Pulmonary artery endothelial cell (primary cell): ENCODE measurements at places on chromosomes 12 and 14. TPM values are rescaled to one million over a fixed set of nuclear protein-coding genes. Genes with fewer than 3 reads are reported as not detected.

DNA sequence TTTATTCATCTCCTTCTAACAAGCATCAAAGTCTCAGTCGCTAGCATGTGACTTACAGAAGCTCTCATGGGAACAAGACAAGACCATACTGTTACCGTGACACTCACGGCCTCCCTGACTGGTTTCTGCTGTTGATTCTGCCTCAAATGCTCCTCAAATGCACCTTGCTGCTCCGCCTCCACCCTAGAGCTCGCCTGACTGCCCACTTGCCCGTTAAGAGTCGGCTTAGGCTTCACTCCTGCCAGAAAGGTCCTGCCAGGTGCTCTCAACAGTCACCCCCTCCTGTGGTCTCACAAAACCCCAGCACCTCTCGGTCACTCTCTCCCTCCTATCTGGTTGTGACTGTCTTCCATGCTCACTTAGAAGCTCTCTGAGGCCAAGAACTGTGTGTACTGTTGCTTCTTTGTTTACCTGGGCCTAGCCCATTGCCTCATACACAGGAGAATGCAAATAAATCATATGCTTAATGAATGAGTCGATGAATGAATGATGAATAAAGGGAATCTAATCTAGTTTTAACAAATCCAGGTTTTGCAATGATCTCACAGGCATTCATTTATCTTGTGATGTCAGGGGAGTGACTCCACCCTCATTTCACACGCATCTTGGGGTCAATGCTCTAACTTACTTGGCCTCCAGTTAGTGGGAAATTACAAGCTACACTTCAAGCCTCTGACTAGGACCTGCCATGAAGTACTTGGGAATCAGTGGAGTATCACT is 41.3 kb downstream of the SSH1 start:
- no peak for DNase-seq

DNA sequence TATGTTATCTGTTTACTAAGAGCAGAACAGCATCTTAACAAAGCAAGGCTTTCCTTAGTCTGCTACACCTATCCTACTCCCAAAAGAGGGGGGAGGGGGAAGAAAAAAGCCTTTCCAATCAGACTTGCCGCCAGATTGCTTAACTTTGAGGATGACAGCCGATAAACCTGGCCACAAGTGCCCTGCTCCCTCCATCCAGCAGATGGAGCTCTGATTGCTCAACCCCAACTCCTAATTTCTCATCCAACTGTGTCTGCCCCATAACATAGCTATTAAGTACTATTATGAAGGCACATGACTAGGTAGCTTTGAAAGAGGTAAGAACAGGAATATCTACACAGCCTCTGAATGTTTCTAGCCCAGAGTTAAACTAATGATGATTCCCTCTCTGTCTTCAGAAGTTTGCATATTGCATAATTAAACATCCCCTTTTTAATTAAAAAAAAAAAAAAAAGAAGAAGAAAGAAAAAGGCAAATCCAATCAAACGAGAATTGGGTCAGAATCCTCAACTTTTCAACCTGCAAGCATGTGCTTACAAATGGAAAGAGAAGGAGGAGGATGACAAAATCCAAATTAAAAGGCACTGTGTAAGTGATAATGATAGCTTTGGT is 247.4 kb downstream of the GALC start:
- no peak for DNase-seq

DNA sequence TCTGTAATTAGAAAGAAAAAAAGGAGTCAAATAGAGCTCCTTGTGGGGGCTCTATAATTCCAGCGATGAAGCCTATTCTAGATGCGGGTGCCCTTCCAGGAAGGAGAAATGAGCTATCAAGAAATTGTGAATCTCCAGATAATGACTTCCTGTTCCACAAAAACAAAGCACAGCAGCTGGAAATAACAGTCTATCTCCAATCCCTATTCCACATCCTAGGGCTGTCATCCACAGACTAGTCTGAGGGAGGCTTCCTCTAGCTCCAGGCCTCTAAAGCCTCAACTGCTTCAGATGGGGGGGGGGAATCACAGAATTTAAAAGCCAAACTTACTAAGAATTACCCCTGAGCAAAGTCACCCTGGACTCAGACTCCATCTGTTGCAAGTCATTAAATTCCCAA is 77.4 kb upstream of the GTF2A1 start:
- no peak for DNase-seq

- no peak for DNase-seq
Measured at GRCh38 chr14:65949711-65950516, 536.3 kb upstream of the CCDC196 start.

GRCh38 chr12:12024911-12025682 is 45.6 kb upstream of the BCL2L14 start:
- no peak for DNase-seq

GRCh38 chr14:23052182-23052623 is 5.1 kb downstream of the CDH24 start:
- no peak for DNase-seq

DNA sequence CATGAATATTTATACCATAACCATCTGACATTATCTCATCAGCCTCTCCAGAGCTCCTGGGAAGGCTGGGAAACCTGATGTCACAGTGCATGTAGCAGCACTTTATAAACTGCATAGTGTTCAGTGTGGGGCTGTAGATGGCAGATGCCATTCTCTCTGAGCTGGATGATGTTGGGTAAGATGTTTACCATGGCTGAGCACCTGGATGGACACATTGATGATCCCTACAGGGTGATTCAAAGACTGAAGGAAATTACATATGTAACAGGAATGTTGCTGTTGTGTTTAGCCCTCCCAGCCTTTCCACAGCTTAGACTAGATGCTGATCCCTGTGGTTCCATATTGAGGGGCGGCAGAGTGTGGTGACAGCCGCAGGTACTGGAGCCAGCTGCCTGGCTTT is 37.4 kb downstream of the IFT43 start:
- DNase-seq = no peak

DNA sequence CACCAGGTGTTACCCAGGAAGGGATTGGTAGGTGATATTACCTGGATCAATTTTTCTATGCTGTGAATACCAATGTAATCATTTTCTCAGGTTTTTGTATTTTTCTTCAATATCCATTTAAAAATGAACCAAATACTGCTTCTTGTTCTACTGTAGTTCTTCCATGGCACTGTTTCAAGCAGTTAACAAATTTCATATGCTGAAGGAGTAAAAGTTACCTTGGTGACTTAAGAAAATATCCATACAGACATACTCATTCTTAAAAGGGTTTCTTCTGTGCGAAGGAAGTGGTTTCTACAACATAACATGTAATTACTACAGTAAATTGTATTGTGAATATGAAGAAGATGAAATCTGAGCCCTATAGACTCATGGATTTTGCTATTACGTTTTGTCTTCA is 222.5 kb downstream of the TMEM117 start:
- no peak for DNase-seq

DNA sequence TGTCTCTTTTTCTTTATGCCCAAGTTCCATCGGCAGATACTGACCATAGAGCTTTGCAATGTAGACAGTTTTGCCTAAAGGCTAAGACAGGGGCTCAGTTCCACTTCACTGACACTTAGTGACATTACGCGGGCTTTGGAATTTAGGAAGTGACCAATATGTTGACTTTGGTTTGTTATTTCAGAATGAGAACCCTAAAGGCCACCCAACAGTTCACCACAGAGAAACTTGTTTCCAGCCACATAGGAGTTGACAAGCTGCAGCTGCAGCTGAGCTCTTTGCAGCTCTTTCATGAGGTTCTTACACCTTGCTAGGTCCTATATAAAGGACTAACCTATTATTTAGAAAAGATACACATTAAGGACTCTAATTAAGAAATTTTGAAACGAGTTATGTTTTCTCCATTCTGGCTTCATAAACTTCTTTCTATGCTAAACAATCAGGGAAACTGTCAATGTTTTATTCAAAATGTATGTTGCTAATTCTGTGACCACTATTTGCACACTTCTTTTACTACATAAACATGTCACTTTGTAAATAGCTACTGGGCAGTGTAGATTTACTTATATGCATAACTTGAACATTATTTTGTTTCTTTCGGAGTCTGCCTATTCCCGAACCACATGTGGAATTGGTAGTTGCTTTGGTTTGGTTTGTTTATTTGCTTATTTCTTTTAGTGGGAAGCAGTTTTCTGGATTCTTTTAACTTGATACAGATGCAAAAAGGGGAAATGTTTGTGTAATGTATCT is 18.5 kb upstream of the KLRD1 start:
- no peak for DNase-seq

DNA sequence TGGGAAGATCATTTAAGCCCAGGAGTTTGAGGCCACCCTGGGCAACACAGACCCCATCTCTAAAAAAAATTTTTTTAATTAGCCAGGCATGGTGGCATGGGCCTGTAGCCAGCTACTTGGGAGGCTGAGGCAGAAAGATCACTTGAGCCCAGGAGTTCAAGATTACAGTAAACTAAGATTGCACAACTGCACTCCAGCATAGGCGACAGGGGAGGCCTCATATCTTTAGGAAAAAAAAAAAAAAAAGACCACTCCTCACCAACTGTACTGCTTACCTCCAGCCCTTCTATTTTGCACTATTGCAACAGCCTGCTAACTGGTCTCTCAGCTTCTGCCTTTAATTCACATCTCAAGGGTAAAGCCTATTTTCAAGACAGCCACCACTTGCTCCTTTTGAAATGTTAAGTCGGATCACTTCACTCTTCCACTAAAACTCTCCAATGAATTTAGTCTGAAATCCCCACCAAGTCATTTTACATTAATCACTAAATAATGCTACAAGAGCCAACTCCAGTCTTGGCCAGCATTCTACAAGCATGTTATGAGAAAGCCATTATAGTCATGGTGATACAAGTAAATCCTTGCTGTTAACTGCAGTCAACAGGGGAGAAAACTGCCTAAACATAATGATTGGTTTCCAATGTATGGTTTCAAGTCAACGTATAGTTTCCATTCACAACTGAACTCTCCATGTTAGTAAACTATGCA is 106.0 kb downstream of the RPS29 start:
- DNase-seq = no peak

DNA sequence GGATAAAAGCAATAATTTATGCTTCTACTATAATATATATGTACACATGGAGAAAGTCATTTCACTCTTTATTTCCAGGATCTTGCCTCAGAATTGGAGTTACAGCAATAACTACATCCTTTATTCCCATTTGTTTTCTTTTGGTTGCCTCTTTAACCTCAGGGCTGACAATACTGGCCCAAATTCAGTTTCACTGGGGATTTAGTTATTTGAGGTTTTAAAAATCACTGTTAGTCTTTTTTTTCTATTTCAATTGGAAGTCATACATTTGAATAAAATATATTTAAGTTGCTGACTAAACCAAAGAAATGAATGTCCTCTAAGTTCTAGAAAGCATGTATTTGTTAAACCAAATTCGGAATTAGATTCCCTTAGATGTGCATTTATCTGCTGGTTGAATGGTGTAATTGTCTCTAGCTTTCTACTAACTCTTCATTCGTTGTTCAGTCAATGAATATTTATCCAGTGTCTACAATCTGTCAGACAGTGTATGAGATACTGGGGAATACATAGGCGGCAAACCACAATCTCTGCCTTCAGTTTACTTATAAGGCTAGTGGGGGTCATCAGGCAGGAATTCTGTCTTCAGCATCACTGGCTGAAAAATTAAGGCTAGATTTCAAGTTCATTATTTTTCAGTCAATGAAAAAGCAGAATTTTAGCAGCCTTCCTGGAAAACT is 190.8 kb upstream of the ARHGAP5 start:
- DNase-seq = no peak

- peak; percentile 87 for DNase-seq
Measured at GRCh38 chr14:75879031-75879430, 102.8 kb downstream of the TGFB3 start.

- DNase-seq = no peak
Measured at GRCh38 chr12:29762637-29763300, 21.0 kb downstream of the TMTC1 start.

DNA sequence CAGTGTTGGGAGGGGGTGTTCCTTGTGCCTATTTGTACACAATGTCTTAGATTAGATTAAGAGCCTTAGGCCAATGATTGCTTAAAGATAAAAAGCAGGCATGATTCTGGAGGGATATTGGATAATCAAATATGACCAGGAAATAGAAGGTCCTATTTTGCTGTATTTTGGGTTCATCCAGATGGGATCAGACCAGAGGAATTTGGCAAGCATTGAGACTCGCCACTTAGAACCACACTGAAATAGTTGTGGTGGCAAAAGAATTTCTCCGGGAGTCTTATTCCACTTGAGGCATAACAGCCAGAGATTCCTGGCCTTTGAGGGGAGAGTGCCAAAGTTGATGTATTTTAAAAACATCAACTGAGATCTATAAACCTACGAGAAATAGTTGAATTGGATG is 327.2 kb downstream of the RAD51B start:
- DNase-seq = no peak

- DNase-seq = no peak
Measured at GRCh38 chr12:53200458-53201176, 6.4 kb downstream of the ITGB7 start.

- DNase-seq = no peak
Measured at GRCh38 chr14:97456958-97457357, 659.8 kb downstream of the VRK1 start.

GRCh38 chr12:83158613-83159207 is 472.0 kb downstream of the TMTC2 start:
- no peak for DNase-seq

GRCh38 chr14:34733245-34733644 is 18.9 kb upstream of the CFL2 start:
- no peak for DNase-seq

GRCh38 chr12:13772264-13772663 is 209.1 kb downstream of the GRIN2B start:
- DNase-seq = no peak

DNA sequence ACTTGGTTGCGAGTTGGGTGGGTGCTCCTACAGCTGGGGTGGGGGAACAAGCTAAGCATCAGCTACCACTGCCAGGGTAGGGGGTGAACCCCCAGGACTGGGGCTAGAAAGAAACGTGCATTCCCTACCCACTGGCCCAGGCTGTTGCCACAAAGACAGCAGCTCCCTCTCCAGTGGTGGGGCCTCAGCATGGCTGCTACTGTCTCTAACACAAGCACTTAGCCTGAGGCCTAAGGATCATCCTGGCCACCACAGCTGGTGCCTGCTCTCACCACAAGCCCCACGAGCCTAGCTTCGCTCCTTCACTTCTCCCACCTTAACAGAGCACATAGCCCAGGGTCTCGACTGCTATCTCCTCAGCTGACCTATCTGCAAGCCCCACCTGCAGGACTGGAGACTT is 18.9 kb downstream of the SLC25A21 start:
- DNase-seq = no peak

- no peak for DNase-seq
Measured at GRCh38 chr14:94054936-94055335, 26.1 kb downstream of the DDX24 start.

- peak; percentile 67 for DNase-seq
Measured at GRCh38 chr14:61337893-61338292, 16.5 kb downstream of the PRKCH start.

- DNase-seq = peak; percentile 54
Measured at GRCh38 chr14:23588884-23589598, 10.5 kb upstream of the JPH4 start.

GRCh38 chr14:92729634-92730358 is 18.6 kb downstream of the LGMN start:
- DNase-seq = no peak

The RNASE1 gene
- 75.5 and 99.7 TPM in 2 replicates for total RNA-seq

The RNASE7 gene
- total RNA-seq = not detected in 2 replicates

The SMIM41 gene
- total RNA-seq = 0.07 and 0.21 TPM in 2 replicates

The KERA gene
- not detected in 2 replicates for total RNA-seq

The CCND2 gene
- 6.1 and 24.8 TPM in 2 replicates for total RNA-seq

The CLMN gene
- total RNA-seq = 3.6 and 4.8 TPM in 2 replicates

The FOXA1 gene
- 0.07 TPM in 1 of 2 replicates, not detected in the other for total RNA-seq

The MYH7 gene
- not detected in 2 replicates for total RNA-seq

The SENP1 gene
- 12.6 and 14.0 TPM in 2 replicates for total RNA-seq

The PRB2 gene
- total RNA-seq = not detected in 2 replicates

The AICDA gene
- total RNA-seq = not detected in 2 replicates
